CD4-positive, alpha-beta T cell (primary cell): ENCODE measurements at places on chromosomes 5 and 9.

- peak overlapping the region; percentile 92 for H3K4me3 ChIP-seq
- peak overlapping the region; percentile 67 for H3K27ac ChIP-seq
- no peaks in the 10 kb centered on the region for H3K27me3 ChIP-seq
- peaks cover 4% of the 10 kb centered on the region for H3K36me3 ChIP-seq
Observed at GRCh38 chr9:75088646-75089372, 495 bp downstream of the OSTF1 start.

- H3K4me3 ChIP-seq: no peak overlapping the region
- H3K27ac ChIP-seq: no peak overlapping the region
- H3K36me3 ChIP-seq: no peaks in the 10 kb centered on the region
- H3K27me3 ChIP-seq: no peaks in the 10 kb centered on the region
Observed at GRCh38 chr5:174191076-174191475, 145.6 kb downstream of the NSG2 start.

- H3K27me3 ChIP-seq: no peaks in the 10 kb centered on the region
- DNase-seq: no peak
- H3K36me3 ChIP-seq: no peaks in the 10 kb centered on the region
- no peaks in the 10 kb centered on the region for H3K4me1 ChIP-seq
- no peak overlapping the region for H3K27ac ChIP-seq
- no peak overlapping the region for H3K4me3 ChIP-seq
Observed at GRCh38 chr5:135991429-135991828, 36.6 kb upstream of the LECT2 start.

- no peaks in the 10 kb centered on the region for H3K27me3 ChIP-seq
- H3K36me3 ChIP-seq: no peaks in the 10 kb centered on the region
- no peak overlapping the region for H3K27ac ChIP-seq
- no peak overlapping the region for H3K4me3 ChIP-seq
- no peaks in the 10 kb centered on the region for H3K4me1 ChIP-seq
Observed at GRCh38 chr5:38009749-38010358, 170.0 kb upstream of the GDNF start.

GRCh38 chr5:2908086-2908485 lies 156.6 kb upstream of the IRX2 start:
- no peak overlapping the region for H3K27ac ChIP-seq
- H3K36me3 ChIP-seq: no peaks in the 10 kb centered on the region
- DNase-seq: no peak
- no peaks in the 10 kb centered on the region for H3K27me3 ChIP-seq
- no peak overlapping the region for H3K4me3 ChIP-seq
- H3K4me1 ChIP-seq: no peaks in the 10 kb centered on the region

DNA sequence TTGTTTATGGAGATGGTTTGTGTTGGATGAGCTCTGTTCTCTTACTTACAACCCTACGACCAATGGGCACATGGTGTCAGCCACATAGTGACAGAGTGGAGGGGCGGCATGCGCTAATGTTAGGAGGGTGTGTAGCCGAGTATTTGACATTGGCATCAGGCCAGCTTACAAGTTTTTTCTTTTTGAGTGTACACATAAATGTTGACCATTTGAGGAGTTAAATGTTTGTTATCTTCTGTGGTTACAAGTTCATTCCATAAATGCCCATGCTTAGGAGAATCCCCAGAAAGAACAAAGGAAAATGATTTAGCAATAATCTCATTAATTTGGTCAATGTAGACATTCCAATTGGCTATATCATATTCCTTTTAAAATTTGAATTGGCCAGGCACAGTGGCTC lies 180.1 kb upstream of the ELL2 start:
- H3K4me3 ChIP-seq: no peak overlapping the region
- DNase-seq: no peak
- no peak overlapping the region for H3K27ac ChIP-seq
